Activated CD4-positive, alpha-beta T cell treated with anti-CD3 and anti-CD28 coated beads for 1 hour (primary cell): ENCODE measurements at places on chromosomes 3 and 15.
A peak's percentile ranks its signal among the peaks of the same experiment; 100 is the strongest.

DNA sequence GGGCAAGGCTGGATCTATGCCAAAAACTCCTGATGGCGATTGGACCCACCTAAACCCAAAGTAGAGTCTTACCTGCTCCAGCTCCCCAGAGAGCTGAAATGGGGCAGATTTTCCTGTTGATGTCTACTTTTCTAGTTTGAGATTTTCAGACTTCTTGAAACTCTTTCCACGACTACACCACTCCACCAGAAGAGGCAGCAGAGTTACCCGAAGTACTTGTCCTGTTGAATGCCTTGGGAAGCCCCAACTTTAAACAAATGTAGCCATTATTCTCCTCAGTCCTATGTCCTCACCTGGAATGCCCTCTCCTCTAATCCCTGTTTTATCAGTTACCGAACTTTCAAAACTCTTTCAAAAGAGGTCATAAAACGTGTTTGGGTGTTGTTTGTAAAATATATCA is 843.8 kb downstream of the VGLL3 start:
- no peak for DNase-seq

GRCh38 chr3:150439657-150440056 is 31.6 kb downstream of the TSC22D2 start:
- DNase-seq = no peak

- DNase-seq = no peak
These were observed 628.9 kb downstream of the FHIT start for GRCh38 chr3:60622349-60622748.

DNA sequence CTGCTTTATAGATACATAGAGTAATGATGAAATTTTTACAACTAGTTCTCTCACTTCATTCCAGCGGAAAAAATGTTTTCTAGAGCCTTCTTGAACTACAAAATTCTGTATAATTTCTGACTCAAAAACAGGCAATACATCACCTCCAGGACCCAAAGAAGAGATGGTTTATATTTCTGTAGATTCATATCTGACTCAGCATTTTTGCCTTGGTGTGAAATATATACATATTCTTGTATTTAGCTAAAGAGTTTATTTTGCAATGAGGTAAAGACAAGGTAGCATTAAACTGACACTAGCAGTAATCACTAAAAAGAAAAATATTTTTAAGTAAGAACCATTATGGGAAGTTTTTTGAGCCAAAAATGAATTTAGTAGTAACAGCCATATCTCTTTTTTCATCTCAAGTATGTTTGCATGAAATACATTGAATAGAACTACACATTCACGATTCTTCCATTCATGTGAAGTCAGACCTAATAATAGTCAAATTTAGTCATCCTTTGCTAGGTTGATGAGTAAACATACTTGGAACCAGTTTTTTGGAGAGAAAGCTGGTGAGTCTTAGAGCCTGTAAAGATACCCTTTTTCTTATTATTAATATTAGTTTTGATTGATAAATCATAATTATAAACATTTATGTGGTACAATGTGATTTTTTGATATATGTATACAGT is 31.6 kb downstream of the COL8A1 start:
- DNase-seq = no peak

DNA sequence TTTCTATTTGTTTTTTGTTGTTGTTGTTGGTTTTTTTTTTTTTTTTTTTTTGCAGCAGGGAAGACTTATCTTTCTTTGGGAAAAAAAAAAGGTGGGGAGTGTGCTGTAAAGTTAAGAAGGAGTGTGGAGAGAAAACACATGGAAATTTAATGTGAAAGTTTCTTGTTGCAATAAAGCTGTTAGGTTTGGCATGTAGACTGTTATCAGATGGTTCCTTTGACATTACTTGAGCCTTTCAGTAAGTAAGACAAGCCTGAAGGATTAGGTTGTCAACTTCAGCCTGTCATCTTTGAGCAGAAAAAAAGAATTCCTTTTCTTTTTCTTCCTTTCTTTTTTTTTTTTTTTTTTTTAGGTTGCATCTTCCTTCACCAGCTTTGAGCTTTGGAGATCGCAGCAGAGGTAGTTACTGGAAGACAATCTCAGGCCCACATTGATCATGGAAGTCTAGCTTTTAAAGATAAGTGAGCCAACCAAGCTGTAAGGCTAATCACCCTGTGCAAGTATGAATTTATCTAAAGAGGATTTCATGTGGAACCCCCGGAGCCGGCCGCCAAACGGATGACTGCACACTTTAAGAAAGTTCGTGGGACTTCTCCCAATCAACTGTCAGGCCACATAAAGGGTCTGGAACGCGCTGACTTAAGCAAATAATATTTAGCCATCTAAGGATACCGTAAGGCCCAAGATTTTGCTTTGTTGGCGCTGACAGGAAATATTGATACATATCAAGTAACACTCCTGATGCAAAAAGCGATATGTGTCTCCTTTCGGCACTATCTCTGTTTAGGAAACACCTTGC is 1040.1 kb upstream of the NR2F2 start:
- no peak for DNase-seq

DNA sequence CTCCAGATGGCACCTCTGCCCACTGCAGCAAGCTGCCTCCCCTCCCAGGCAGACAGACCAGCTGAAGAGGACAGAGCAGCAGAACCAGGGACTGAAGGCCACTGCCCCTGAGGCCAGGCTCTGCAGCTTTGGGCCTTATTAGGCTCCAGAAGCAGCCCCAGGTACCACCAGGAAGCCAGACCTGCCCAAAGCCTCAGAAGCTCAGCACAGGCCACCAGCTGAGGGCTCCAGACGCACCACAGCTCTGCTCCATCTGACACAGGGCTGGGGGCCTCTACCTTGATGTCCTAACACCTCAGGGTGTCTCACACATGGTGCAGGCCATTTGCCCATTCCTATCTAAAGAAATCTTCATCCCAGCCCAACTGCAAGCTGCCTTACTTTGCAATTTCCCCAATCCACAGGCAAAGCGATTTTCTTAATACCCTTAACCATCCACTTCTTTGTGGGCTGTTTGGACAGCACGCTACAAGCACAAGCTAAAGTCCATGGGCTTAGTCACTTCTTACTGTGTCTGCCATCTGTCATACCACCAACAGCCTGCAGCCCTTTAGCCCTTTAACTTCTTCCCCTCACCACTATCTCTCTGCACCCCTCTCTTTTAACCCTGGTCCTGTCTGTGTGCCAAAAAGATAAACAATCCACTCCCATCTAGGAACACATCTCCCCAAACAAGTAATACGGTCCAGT is 112.1 kb downstream of the IQSEC1 start:
- no peak for DNase-seq

DNA sequence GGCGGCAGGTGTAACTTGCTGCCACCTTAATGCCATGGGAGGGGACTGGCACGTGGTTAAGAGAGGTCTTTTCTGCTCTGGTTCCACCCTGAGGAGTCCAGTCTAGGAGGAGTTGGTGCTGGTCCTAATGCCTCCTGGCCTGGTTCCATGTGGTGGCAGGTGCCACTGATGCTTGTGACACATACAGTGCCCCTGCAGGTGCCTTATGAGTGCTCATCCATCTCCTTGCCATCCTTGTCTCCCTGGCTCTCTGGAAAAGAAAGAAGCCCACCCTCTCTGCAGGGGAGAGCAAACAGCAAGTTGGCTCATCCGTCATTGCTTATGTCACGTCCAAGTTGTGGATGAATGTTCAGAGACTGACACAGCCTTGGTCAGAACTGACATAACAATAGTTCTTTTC is 175.8 kb upstream of the DPH6 start:
- no peak for DNase-seq

GRCh38 chr3:69204315-69204957 is 82.0 kb upstream of the LMOD3 start:
- no peak for DNase-seq

DNA sequence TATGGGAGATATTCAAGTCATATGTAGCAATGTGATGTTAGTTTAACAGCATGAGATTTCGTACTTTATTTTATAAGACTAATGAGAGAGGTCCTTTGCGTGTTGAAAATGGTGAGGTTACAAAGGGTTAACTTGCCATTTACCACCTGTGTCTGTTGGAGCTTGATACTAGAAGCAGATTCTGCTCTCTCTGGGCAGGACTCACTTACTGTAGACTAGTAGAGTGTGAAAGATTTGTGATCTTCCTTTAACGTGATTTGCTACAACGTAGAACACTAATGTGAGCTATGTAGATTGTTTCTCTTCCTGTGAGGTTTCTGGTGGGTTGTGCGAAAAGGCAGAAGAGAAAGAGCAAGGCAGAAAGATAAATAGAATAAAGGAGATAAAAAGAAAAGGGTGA is 1.1 kb downstream of the TP63 start:
- no peak for DNase-seq

DNA sequence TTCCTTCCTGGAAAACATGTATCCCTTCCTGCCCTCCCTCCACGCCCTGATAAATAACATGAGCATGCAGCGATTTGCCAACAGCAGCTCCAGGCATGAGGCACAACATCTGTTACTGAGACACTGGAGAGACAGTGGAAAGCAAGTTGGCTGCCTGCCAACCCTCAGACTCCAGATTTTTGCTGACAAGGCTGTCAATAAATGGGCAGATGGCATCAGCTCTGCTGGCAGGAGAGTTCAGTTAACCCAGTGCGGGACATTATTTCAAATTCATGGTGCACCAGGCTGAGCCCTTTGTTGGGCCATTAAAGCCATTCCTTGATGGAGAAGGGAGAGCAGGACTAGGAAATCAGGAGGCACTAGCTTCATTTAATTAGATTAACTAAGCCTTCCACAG is 293.3 kb downstream of the MEX3B start:
- no peak for DNase-seq

DNA sequence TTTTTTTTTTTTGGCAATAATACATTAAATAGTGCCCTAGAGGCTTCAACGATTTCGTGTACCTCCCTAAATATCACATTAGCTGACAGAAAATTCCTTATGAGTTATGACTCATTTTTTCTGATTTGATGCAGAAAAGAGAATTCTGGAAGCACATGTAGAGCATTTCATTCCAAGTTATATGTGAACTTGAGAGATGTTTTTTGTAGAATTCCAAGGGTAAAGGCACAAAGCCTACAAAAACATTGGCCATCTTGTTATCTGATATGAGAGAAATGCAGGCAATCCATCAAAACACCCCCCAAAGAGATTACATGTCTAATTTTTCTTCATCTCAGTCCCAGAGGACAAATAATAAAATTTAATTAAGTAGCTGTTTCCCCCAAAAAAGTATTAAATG is 6.7 kb upstream of the PFN2 start:
- no peak for DNase-seq

DNA sequence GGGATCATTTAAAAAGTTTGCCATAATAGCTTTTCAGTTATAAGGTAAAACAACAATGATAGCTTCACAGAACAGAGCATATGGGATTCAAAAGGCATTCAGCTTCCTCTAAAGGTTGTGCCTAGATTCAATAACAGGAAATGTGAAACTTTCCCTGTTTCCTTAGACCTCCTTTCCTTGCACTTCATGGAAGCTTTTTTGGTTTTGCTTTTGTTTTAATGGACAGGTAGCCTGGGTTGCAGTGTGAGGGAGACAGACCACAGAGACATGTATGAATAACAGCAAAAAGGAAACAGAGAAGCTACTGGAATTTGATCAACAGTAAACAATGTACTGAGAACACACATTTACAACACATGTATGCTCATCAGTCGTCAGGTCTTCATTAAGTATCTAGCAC is 2.3 kb upstream of the TNFAIP8L3 start:
- DNase-seq = no peak

GRCh38 chr15:47983533-47983932 is 137.3 kb upstream of the SLC24A5 start:
- DNase-seq = no peak

- DNase-seq = peak; percentile 35
These were observed 46.2 kb downstream of the TPRA1 start for GRCh38 chr3:127544192-127544802.

DNA sequence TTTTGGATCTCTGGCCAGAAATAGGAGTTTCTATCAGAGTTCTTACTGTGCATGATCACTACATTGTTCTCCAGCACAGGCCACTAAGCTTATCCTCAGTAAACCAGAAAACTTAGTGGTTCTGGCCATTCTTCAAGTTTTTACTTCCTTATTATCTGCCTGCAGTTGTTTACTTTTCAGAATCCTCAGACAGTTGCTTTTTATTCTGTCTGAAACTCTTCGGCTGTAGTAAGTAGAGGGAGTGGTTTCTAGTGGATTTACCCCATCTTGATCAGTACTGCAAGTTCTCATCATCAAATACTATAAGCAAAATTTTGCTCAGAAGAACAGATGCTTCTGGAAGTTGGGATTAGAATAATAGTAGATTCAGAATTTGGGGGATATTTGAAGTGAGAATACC is 193.0 kb upstream of the RARB start:
- DNase-seq = no peak
